ENCODE measurements at places on chromosomes 6 and 20.

GRCh38 chr6:30113003-30113759, at the start of gene TRIM31:
TRIM31 (minus strand) TSS chr6:30113090; CDS start chr6:30112805, 285 bp downstream.
- no peak for DNase-seq

DNA sequence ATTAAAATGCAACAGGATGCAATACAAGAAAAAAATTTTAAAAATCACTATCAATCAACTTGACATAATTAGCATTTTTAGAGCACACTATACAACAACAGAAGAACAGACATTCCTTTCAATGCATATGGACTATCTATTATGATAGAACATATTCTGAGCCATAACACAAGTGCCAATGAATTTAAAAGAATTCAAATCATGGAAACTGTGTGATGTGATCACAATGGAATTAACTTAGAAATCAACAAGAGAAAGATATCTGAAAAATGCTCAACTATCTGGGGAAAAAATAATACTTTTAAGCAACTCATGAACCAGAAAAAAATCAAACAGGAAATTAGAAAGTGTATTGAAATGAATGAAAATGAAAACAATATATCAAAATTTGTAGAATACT, 106.3 kb downstream of the ADTRP start:
- no peak for DNase-seq

GRCh38 chr20:49699200-49699992, 14.3 kb downstream of the B4GALT5 start:
- peak; percentile 67 for DNase-seq

DNA sequence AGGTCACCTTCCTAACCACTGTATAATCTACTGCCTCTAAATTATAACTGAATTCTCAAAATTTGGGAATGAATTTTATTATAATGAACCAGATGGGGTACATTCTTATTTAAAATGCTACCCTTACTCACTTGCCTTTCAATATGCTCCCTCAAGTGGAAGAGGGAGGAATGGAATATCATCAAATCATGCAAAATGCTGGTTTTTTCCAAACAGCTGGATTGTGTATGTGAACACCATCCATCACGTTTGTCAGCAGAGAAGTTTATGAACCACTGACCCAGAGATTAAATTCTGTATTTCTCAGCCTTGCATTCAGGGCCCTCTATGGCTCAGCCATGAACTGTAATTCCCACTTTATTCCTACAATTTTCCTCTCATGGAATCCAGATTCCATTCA, 40.5 kb downstream of the CBLN4 start:
- no peak for DNase-seq

DNA sequence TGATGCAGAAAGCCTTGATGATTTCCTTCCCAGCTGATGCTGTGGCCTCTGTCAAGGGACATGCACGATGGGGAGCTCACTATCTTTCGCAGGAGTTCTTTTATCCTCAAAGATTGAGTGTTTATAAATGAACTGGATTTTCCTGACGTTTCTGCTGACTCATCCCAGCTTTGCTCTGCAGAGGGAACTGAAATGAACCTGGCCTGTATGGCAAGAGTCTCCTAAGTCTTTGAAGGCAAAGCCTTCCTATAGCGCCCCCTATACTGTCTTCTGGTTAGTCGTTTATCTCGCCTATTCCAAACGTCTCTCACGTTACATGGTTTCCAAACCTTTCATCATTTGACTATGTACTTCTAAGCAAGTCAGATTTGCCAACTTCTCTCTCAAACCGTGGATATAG, 565.3 kb downstream of the KIF16B start:
- no peak for DNase-seq

DNA sequence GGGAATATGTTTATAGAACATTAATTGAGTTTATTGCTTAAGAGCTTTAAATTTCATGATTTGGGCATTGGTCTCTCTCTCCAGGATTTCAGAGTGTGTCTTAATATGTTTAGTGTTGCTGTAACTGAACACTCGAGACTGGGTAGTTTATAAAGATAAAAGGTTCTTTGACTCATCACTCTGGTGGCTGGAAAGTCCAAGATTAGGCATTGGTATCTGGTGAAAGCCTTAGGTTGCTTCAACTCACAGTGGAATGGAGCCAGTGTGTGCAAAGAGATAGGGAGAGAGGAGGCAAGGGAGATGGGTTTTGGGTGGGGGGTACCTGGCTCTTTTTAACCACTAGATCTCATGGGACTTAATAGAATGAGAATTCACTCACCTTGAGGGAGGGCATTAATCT, 35.6 kb upstream of the DTNBP1 start:
- DNase-seq = no peak

DNA sequence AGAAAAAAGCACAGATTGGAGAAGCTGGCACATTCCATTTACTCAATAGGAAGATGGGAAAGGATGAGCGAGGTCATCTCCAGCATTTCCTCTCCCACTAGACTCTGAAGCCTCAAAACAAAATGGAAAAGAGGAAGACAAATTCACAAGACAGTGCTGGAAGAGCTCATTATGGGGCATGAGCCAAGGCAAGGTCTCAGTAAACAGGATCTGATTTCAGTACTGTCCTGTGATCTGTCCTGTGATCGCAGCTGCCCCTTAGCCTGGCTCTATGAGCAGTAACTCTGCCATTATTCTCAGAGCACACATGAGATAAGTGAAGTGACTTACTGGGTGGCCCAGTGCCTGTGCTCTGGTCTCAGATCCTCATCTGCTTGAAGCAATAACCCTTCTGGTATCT, 68.1 kb upstream of the SLC4A11 start:
- DNase-seq = no peak

DNA sequence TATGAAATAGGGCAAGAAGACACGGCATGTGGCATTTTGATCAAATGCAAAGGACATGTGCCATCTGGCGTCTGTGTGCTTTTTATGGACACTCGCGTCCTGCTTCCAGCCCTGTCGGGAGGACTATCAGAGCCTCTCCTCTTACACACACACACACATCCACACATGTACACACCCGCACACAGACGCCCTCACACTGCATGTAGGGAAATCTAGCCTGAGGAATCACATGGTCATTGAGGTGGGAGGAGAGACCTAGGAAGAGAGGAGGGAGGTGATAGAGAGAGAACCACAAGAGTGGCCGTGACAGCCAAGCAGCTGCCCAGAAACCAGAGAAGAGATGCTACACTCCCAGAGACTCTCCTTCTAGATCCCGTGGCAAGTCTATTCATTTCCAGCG, 105.9 kb upstream of the CDYL start:
- DNase-seq = no peak

- no peak for DNase-seq
Observed at GRCh38 chr6:3912361-3913076, 63.3 kb downstream of the FAM50B start.

DNA sequence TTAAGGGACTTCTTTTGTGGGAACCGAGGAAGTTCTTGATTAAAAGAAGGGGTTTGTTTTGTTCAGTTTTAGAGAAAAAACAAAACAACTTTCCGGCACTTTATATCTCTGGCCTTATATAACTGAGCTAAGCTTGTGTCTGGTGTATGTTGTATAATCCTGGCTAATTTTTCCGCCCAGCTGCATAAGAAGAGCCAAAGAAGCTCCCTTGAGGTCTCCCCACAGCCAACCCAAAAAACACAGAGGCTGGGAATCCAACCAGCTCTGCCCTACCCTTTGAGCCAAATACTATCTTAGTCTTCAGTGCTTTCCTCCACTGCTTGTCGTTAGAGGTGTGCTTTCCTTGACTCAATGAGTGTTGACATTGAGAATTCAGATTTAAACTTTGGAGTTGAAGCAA, 45.5 kb upstream of the RNF146 start:
- no peak for DNase-seq

GRCh38 chr6:146419576-146419975, 124.1 kb upstream of the RAB32 start:
- no peak for DNase-seq

GRCh38 chr6:53696341-53696740, 30.8 kb upstream of the KLHL31 start:
- no peak for DNase-seq

DNA sequence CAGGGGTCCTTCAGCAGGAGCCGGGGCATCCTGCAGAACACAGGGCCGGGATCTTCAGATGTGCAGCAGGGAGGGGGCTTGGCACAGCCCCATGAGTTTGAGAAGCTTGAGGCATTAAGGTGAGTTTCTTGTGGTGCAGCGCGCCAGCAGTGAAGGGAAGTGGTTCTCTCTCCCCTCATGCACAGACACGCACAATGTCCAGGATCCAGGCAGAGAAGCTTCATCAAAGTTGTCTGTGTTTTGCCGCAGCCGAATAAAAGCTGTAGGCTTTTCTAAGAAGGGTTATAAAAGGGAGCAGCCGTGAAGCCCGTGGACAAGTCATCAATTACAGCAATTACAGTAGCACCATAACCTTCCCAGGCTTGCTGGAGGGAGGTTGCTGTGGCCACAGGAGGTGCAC, 491.0 kb upstream of the CDH4 start:
- no peak for DNase-seq

DNA sequence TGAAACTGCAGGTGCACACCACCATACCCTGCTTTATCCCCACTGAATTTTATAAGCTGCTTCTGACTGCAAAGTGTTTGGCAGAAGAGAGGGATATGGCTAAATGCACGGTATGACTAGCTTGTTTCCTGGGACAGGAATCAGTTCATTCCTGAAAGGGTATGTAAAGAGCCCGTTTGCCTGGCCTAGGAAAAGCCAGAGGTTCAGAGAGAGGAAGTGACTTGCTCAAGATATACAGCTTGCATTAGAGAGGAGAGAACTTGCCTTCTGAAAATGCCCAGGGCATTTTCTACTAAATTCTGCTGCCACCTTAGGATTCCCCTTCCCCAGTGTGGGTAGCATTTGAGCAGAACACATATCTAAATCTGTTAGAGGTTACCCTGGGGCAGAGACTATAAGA, 683 bp upstream of the GCNT2 start:
- DNase-seq = no peak

GRCh38 chr6:20793174-20793573, 258.9 kb downstream of the CDKAL1 start:
- no peak for DNase-seq

GRCh38 chr20:25090492-25091429, 8.8 kb upstream of the VSX1 start:
- DNase-seq = peak; percentile 88

DNA sequence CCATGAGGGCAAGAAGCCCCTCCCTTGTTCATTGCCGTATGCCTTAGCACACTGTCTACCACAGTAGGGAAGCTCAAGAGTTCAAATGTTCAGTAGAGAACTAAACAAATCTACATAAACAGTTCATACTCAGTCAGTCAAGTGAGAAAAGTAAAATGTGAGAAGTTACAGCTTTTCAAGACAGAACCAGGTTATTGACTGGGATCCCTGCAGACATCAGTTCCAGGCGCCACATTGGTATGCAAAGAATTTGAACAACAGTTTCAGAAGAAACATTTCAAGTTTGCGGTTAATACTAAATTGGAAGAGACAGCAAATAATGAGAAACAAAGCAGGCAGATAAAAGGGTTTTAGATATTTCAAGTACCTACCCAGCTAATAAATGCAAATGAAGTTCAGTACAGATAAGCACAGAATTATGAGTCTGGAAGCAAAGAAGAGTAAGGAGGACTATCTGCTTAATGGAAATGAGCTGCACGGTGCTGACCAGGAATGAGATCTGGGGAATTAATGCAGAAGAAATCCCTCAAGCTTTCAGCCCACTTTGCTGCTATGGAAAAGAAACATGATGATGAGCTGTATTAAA, 246.2 kb downstream of the HACE1 start:
- no peak for DNase-seq

GRCh38 chr6:49513153-49513989, 13.6 kb downstream of the GLYATL3 start:
- DNase-seq = no peak

- no peak for DNase-seq
Observed at GRCh38 chr20:54237116-54237943, 29.4 kb downstream of the PFDN4 start.

DNA sequence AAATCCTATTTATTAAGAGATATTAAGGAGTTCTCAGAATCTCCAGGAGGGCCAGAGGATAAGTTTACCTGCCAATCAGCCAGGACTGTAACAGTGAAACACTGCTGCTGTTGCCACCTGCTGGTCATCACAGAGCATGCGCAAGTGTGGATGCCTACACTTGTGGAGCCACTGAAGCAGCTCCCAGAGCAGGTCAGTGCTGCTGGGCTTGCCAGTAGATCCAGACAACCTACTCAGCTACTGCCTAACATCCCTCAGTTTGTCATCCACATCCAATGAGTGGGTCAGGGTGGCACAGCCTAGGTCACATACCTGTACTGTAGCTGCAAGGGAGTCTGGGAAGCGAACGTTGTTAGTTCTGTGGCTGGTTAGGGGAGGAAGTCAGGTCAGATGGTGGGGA, 18.3 kb upstream of the NHSL1 start:
- DNase-seq = peak; percentile 42

DNA sequence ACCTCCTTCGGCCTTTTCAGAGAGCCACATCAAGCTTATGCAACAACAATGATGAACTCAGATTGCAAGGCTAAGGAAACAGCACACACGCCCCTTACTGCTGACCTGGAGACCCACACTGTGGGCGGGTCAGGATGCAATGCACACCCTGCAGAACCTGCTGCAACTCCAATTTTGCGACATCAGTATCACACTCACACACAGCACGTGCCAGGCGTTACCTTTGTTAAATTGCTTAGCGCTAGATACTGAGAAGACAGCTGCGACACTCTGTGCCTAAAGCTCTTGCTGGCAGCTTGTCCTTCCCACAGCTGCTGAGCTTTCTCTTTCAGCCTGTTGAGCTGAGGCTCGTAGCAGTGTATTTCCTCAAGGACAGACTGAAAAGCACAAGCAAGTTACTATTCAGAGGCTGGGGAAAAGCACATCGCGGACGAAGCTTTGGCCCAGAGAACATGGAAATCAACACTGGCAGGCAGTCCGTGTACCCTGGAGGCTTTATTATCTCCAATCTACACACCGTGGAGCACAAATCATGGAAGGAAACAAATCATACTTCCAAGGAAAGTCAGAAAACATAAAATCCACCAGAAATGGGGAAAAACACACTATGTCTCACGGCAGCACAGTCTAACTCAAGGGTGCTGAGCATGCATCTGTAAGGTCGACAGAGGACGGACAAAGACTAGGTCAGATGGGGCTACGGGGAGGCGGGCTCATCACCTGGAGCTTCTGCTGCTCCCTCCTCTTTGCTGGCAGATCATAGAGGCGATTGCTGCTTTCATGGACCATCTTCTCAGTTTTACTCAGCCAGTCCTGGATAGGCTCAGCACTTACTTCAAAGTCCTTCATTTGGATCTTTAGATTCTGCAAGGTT, 268.2 kb downstream of the SYNE1 start:
- no peak for DNase-seq

DNA sequence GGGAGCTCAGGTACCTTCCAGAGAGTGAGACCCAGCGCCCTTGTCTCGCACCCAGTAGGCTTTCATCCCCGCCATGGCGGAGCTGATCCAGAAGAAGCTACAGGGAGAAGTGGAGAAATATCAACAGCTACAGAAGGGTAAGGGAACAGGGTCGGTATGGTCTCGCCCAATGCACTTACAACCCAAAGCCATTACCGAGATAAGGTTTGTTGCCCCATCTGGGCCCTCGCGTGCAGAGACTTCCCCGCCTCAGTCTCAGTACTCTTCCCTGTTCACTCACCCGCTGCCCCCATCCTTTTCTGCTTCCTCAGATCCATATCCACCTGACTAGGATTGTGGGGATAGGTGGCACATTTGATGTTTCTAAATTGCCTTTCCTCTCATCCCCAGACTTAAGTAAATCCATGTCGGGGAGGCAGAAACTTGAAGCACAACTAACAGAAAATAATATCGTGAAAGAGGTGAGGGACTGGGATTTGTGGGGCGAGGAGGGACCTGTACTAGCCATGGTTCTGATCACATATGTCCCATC, 449 bp downstream of the PFDN6 start:
- no peak for DNase-seq

Data from CD8-positive, alpha-beta T cell (primary cell).